Effector CD4-positive, alpha-beta T cell (primary cell): ENCODE measurements at places on chromosomes 1 and 21.
A peak's percentile ranks its signal among the peaks of the same experiment; 100 is the strongest.

GRCh38 chr1:167617153-167618147 lies 12.6 kb upstream of the RCSD1 start:
- DNase-seq = no peak

- no peak for DNase-seq
Observed at GRCh38 chr21:39318091-39318959, 4.9 kb upstream of the BRWD1 start.

DNA sequence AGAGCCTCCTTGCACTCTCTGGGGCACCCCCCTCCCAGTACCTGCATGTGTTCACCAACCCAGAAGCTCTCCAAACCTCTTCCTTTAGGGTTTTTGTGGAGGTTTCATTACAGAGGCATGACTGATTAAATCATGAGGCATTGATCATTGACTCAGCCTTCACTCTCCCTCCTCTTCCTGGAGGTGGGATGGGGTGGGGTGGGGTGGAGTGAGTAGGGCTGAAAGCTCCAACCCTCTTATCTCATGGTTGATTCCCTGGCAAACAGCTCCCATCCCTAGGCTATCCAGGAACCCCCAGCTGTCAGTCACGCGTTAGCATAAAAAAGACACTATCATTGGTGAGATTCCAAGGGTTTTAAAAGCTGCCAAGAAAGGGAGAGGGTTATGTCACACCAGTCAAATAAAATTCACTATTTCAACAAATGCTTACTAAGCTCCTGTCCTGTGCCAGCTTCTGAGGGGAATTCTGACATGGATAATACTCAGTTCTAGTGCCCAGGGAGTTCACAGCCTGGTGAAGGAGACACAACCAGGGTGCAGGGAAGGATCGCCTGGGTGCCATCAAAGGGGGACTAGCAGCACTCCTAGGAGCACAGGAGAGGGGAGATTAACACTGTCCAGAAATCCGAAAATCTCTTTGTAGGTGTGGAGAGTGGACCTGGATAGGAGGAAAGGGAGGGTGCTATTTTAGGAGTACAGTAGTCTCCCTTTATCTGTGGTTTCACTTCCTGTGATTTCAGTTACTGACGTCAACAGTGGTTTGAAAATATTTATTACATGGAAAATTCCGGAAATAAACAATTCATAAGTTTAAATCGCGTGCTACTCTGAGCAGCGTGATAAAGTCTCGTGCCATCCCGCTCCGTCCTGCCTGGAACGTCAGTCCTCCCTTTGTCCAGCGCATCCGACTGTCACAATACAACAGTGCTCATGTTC lies 6.8 kb upstream of the IL24 start:
- no peak for DNase-seq

DNA sequence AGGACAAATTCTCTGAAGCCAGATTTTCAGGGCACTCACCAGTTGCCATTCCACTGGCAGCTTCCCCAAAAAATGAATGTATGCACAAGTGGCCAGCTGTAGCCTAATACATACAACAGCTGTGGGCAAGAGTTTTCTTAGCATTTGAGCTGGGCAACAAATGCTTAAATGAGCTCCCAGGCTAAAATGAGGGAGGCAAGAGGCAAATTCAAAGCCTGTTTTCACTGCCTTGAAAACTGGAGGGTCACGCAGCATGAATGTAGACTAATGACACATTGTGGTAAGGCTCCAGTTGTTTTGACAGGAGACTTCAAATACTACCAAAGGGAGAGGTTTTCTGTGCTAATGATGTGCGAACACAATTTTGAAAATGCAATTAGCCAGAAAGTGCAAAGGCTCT lies 88.2 kb downstream of the TIAM1 start:
- DNase-seq = no peak

GRCh38 chr1:218845589-218845988 lies 328.1 kb upstream of the LYPLAL1 start:
- no peak for DNase-seq

DNA sequence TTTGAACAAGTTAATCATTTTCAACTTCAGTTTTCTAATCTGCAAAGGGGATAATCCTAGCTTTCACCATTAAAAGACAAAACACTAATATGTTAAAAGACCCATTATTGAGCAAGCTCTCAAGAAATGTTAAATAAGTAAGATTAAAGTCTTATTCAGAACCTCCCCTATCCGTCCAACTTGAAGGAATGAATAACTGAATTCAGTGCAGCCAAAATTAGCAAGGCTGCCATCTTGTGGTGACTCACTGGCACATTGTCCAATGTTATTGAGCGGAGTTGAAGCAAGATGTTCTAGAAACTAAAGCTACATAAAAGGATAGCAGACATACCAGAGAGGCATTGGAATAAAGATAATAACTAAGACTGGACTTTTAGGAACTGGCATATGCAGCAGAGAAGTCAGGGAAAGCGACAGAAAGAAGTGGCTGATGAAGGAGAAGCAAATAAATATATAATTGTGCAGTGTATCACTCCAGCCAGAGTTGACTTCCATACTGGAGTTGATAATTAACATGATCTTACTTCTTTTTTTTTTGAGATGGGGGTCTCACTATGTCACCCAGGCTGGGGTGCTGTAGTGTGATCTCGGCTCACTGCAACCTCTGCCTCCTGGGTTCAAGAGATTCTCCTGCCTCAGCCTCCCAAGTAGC lies 8.2 kb upstream of the CAP1 start:
- peak; percentile 46 for DNase-seq

DNA sequence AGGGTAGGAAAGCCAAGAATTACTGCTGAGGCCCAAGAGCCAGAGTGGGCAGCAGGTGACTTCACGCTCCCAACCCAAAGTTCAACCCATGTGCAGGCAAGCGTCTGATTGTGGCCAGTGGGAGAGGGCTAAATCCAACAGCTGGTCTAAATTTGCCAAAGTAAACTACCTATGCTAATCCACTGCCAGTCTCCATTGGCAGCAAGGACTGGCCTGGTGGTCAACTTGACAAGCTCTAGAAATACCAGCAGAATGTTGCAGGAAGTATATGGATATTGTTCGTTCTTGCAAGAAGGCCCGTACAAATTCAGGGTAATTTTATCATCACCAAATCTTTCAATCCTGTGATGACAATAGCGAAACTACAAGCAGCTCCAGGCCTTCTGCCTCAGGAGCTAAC lies 1.5 kb downstream of the TMEM63A start:
- no peak for DNase-seq

DNA sequence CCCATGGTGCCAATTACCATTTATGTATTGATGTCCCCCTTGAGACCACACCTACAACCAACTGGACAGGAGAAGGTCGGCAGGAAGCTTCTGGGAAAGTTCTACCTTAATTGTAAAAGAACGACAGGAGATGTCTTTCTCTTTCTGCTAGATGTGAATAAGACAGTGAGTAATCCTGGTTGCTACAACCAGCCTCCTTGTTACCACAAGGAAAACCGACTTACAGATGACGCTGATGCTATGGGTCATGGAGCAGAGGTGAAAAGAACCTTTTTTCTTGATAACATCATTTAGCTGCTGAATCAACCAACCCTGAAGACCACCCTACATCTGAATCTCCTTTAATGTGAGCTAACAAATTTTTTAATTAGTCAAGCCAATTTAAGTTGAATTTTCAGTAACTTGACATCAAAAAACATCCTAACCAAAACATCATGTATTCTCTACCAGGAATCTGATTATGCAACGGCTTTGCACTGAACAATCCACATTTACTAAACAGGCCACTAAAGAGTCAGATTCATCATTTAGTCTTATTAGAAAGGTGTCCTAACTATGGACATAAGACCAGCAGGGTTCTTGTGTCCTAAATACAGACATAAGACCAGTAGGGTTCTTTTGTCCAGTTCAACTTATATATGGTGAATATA lies 23.0 kb downstream of the RGS2 start:
- DNase-seq = no peak

- no peak for DNase-seq
Observed at GRCh38 chr1:101107496-101108110, 82.0 kb upstream of the DPH5 start.

- no peak for DNase-seq
Observed at GRCh38 chr1:207069061-207069460, 16.0 kb downstream of the PFKFB2 start.

DNA sequence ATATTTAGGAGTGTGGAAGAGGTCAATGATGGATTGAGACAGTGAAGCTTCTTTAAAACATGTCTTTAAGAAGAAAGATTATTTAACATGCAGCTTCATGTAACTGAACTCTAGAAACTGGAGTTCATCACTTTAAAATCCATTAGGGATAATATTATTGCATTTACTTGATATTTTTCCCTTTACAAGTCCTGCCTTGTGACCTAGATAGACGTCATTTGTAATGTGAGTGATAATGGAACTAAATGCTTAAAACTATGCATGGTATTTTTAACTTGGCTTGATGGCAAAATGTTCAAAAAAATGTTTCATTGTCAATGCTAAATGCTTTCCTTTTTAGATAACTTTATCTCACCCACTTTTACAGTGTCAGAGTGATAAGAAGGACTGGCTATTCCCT lies 723.7 kb downstream of the RWDD3 start:
- no peak for DNase-seq

GRCh38 chr21:29338256-29338655 lies 39.5 kb downstream of the BACH1 start:
- DNase-seq = no peak

- DNase-seq = no peak
Observed at GRCh38 chr1:93738926-93739325, 57.3 kb upstream of the BCAR3 start.

GRCh38 chr1:3188150-3188971 lies 119.4 kb downstream of the PRDM16 start:
- DNase-seq = no peak

DNA sequence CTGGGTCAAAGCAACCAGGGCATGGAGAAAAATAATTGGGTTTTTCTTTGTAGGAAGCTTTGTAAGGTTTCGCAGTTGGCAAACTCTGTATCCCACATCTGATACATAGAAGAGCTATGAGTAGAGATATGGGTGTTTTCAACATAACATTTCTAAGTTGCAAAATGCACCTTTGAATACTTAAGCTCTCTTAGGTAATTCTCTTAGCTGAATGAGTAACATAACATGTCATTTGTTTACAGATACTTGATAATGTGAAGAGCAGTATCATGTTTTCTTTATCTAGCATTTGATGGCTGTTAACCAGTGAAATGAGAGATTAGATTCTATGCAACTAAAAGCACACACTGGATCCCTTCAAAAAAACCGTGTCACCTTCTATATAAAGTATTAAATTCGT lies 21.6 kb downstream of the RAVER2 start:
- no peak for DNase-seq

- no peak for DNase-seq
Observed at GRCh38 chr1:246622035-246622652, 55.9 kb downstream of the CNST start.

- DNase-seq = peak; percentile 52
Observed at GRCh38 chr1:206479183-206480125, 9.2 kb downstream of the IKBKE start.

DNA sequence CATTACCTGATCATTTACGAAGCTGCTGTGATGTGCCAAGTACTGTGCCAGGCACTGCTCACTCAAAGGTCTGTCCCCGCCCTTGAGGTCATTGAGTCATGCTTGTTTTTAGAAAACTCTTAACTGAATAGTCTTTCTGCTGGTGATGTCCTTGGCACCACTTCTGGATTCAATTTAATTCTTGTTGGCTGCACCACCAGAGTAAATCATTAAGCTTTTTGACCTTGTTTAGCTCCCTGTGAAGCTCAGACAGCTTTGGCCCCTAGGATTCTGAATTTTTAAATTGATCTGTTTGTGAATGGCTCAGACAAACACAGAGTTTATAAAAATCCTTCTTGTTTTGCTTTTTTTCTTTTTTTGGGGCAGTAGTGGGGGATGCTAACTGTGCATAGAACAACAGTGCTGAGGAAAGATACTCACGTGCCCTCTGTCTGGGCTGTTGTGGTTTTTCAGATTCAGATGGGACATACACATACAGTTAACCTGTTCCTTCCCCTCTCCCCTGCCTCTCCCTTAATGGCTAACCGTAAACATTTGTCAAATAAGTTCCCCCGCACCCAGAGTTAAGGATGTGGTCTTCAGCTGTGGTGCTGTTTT lies 67.6 kb downstream of the MTR start:
- no peak for DNase-seq

DNA sequence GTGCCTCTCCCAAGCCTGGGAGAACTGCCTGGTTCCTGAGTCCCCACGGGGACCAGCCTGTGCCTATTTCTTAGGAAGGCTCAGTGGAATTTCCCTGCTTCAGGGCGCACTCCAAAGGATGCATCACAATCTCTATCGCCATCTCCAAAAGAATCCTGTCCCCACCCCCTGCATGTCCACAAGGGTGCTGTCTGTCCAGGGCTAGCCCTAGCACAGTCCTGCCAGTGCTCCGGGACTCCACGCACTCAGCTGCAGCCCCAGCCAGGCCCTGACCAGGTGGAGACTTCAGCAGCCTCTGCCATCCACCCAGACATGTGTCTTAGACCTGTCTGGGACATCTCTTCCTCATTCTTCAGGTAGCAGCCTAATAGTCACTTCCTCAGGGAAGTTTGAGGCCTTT lies 199.7 kb downstream of the GRIK3 start:
- DNase-seq = no peak

GRCh38 chr1:206802401-206802800 lies 30.1 kb upstream of the IL10 start:
- DNase-seq = no peak

- no peak for DNase-seq
Observed at GRCh38 chr1:9833632-9834031, 9.9 kb upstream of the CLSTN1 start.

DNA sequence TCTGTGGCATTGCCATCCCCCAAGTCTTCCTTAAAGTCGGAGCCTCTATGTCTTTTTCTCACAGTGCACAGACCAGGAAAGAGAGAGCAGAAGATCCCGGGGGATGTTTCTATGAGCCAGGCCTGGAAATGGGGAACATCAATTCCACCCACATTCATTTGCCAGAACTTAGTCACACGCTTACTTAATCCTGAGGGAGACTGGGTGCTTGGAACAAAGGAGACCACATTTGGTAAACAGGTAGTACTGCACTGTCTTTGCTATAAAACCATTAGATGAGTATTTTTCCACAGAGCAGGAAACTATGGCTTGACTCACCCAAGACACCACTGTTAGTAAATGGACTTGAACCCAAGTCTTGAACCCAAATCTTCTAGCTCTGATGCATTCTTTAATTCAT lies 60.7 kb upstream of the CTTNBP2NL start:
- DNase-seq = no peak

GRCh38 chr1:198939956-198940355 lies 301.1 kb downstream of the PTPRC start:
- no peak for DNase-seq

DNA sequence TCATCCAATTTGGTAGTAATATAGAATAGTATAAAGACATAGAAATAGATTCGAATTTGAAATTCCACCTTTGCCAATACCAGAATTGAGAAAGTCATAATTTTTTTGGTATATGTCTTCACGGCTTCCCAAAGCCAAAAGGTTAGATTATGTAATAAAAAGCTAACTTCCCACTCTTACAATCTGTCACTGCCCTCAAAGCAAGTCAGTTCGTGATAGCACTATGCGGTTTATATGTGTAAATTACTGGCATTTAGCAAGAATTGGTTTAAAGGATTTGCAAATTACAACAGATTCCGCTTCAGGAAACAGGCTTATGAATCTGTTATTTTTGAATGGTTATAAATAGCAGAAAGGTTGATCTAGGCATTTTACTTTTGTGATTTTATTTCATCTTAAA lies 679.4 kb upstream of the ADGRL2 start:
- DNase-seq = no peak
